Activated CD4-positive, alpha-beta T cell treated with anti-CD3 and anti-CD28 coated beads, Interleukin-2, amount 10 ng/mL, durations not matched to agents 24 days and 14 days (primary cell): ENCODE measurements at places on chromosomes 3 and 15. TPM values are rescaled to one million over a fixed set of nuclear protein-coding genes. Genes with fewer than 3 reads are reported as not detected.

MON1A gene
- total RNA-seq: 15.1 and 16.3 TPM in 2 replicates

PLA2G4B gene
- 8.5 and 8.8 TPM in 2 replicates for total RNA-seq

CCR8 gene
- total RNA-seq: 5.7 and 7.5 TPM in 2 replicates

GPR15 gene
- total RNA-seq: 3.6 and 4.1 TPM in 2 replicates

GALK2 gene
- 24.7 and 25.5 TPM in 2 replicates for total RNA-seq

SOX14 gene
- not detected in 2 replicates for total RNA-seq

GRCh38 chr3:181326637-181327223, 337.2 kb upstream of the DNAJC19 start:
- DNase-seq: peak; percentile 58

DNA sequence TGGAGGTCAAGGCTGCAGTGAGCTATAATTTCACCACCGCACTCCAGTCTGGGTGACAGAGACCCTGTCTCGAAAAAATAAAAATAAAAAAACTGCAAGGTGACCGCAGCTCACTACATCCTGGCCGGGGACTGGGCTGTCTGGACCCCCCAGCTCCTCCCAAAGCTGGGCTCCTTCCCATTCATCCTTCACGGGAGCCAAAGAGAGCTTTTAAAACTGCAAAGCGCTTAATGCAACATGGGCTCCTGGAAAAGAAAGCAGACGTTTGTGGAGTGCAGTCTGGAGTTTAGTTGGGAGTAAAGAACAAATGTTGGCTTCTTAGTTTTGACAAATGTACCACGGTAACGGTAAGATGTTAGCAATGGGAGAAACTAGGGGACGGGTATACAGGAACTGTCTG, 12.1 kb downstream of the PLXND1 start:
- no peak for DNase-seq

DNA sequence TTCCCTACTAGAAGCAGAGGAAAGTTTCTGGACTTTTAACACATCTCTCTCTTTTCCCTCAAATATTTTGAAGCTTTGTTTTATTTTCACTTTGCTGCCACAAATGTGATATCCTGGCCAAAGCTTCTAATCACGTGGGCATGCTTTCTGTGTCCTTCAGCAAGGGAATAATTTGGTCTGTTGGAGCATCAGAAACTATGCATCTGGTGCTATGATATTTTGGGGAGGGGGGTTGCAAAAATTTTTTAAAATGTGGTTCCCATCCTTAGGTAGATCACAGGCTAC, 254.2 kb downstream of the GAP43 start:
- DNase-seq: no peak

DNA sequence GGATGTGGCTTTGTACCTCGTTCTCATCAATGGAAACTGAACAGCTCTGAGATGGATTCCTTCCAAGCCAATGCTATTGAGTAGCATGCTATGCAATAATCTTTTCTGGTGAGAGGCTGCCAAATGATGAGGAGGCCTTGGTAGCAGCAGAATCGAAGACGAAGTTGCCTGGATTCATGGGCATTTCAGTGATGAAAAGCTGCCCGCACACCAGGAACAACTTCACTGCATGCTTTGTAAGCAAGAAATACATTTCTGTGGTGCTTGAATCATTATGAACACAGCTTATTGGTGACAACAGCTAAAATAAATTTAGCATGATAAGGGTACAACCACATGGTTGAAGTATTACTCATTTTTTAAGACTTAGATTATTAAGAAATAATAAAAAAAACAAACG, 246.8 kb upstream of the ROBO1 start:
- DNase-seq: no peak

GRCh38 chr15:87724330-87724729, 532.2 kb downstream of the NTRK3 start:
- DNase-seq: no peak

DNA sequence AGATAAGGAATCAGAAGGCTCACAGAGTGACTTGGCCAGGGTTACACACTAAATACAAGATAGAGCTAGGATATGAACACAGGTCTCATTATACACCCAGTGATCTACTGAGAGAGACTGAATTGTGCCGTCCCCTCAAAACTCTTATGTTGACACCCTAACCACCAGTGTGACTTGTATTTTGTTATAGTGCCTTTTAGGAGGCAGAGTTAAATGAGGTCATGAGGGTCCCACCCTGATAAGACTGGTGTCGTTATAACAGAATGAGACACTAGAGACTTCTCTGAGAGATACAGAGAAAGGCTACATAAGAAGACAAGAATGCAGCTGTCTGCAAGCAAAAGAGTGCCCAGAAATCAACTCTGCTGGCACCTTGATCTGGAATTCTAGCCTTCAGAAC, 12.6 kb downstream of the KPNA1 start:
- peak; percentile 33 for DNase-seq

DNA sequence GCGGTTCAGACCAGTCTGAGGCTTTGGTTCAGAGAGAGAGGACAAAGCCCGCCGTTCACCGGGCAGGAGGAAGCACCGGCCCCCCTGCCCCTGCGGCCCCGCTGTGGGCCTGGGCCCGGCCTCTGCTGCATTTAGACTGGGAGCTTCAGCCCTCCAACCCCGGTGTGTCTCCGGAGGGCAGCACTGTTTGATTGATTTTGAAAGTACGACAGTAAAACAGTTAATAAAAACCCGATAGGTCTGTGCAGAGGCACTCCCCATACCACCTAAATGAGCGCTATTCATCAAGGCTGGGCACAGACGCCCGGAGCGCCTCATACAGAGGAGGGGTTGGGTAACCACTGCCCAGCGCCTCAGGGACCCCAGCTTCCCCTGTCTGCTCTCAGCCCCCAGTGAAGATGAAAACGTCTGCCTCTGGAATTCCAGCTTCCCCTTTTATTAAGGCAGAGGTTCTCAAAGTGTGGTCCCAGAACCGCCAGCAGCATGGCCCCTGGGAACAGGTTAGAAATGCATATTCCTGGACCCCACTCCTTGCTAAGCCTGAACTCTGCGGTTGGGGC, 256.7 kb upstream of the TLE3 start:
- DNase-seq: no peak

- DNase-seq: no peak
These were observed 9.3 kb downstream of the PGPEP1L start for GRCh38 chr15:98998279-98998678.

DNA sequence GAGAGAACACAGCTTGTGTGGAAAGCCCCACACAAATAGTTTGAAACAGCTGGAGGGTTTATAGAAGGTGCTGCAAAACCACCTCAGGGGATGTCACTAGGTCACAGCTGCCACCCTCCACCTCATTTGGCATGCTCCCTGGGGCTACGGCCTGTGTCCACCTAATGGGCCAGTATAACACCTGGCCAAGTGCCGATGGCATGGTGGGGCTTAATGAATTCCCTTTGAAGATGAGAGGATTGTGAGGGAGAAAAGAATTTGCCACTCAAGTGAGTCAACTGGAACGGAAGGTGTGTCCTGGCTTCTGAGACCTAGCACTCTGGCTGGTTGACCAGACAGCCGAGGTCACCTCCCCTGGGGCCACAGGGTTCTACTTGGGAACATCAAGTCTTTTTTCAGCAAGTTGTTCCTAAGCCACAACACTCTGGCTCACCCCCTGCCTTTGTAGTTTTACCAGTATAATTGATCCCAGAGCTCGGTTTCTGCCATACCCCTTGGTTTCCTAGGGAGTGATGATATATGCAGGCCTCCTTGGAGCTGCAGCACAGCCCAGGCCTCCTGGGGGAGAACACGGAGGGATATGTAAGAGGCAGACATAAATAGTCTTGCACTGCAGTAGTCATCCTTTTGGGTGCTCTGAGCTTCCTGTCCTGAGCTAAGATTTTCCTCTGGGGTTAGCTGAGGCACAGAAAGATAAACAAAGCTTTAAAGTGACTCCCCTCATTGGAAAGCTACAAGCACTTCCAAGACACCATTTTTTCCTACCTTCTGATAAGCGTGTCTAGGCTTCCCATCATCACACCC, 178.2 kb upstream of the LPP start:
- DNase-seq: peak; percentile 72

- no peak for DNase-seq
These were observed 92.5 kb upstream of the SNRPA1 start for GRCh38 chr15:101387574-101387973.

- DNase-seq: no peak
These were observed 309.8 kb downstream of the VPS13C start for GRCh38 chr15:61750271-61751084.

DNA sequence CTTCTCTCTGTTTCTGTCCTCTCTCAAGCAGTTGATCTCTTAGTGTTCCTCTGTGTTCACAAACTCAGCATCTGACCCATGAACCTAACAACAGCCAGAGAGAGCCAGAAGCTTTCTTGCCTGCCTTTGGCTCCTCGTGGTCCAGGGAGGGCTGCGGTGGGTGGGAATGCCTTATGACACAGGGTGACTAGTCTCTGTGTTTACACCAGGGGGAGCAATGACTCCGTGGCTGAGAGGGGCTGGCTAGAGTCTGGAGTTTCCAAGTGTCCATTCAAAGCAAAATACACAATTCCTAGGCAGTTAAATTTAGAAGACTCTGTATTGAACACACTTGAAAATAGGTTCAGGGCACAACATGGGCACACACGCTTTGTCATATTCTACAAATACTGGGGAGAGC, 370.0 kb upstream of the FRG2C start:
- DNase-seq: no peak

DNA sequence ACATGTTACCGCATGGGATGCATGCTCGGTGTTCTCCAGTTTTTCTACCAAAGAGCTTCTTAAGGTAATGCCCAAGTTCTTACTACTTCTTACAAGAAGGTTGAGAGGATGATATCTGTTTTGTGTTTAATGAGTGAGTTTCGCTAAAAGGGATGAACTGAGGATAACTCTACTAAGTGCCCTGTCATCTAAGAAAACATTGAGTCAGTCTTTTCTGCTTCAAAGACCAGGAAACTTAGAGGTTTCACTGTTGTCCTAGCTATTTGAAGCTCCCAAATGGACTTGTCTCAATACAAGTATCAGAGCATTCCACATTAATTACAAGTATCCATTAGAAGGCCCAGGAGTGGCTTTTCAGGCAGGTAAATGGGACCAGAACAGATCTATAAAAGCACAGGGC, 296.2 kb downstream of the KBTBD8 start:
- no peak for DNase-seq

DNA sequence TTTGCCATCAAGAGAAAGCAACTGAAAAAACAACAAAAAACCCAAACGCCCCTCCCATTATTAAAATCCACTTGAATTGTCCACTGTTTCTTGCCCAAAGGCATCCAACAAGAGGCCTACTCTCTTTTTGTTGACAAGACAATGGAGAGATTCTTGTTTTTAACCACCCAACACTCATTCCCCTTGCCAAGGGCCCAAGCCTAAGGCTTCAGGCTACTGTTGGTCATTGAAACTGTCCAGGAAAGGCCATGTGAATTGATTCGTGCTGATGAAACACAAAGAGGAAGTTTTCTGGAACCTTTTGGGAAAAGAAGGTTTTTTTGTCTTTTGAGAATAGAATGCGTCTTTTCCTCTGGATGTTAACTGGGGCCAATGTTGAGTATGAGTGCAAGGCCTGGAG, 157.4 kb upstream of the PFN2 start:
- DNase-seq: no peak

GRCh38 chr3:139311557-139311956, 32.3 kb upstream of the MRPS22 start:
- DNase-seq: no peak

DNA sequence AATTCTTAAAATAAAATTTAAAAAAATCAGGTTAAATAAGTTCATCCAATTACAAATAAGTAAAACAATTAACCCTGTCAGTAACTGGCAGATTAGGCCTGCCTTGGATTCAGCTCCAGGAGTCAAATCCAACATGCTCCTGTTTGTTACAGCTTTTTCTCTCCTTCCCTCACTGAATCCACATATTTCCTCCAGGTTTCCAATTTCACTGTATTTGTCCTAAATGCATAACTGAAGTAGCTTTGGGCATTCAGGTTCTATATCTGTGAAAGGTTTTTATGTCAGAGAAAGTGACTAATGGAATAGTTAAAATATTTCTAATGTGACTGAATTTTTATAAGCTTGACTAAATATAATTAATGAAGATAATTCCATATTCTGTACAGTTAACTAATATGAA, 79.7 kb downstream of the IFT80 start:
- DNase-seq: no peak

DNA sequence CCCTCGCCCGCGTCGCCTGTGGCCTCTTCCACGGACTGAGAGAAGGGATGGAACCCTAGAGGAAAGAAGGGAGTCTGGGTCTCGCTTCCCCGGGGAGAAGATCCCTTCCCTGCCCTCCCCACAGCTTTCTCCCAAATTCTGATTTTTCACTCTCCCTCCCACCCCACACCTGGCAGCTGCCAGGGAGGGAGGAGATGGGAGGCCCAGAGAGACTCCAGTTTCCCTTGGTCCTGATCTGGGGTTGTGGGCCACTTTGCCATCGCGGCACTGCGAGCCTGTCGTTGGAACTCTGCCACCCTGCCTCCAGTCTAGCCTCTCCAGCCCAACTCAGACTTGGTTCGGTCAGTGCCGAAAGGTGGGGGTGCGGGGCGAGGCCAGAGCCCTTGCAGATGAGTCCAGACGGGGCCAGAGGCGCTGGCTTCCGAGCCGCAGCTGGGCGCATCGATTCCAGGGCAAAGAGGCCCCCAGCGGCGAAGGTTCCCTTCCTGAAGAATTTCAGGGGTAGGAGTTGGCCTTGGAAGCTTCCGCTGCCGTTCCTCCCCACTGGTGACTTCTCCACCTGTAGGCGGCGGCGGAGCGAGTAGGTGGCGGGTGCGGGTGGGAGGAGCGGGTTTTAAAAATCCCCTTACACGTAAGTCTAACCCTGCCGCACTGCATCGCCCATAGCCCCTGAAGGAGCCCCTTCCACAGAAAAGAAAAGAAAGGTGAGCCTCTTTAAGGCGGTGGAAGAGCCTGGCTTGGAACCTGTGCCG, 5.2 kb downstream of the WNT5A start:
- DNase-seq: no peak
